ENCODE measurements at places on chromosomes 16 and 17.

GRCh38 chr17:59289981-59290301 is 41.5 kb upstream of the YPEL2 start:
- no peak for DNase-seq

GRCh38 chr17:40515011-40515410 is 13.6 kb upstream of the TNS4 start:
- no peak for DNase-seq

DNA sequence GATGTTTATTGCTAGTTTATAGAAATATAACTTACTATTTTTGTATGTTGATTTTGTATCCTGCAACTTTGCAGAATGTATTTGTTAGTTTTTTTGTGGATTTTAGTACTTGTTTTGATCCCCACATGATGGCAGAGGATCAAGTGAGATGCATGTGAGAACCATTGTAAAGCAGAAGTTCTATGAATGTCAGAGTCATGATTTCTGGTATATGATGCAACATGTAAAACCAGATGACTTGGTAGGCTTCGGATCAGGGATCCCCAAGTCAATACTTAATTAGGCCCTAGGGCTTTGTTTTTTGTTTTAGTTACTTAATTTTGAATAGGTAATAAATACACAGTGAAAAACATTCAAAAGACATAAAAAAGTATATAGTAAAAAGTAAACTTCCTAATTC is 45.8 kb downstream of the ESRP2 start:
- DNase-seq = no peak

DNA sequence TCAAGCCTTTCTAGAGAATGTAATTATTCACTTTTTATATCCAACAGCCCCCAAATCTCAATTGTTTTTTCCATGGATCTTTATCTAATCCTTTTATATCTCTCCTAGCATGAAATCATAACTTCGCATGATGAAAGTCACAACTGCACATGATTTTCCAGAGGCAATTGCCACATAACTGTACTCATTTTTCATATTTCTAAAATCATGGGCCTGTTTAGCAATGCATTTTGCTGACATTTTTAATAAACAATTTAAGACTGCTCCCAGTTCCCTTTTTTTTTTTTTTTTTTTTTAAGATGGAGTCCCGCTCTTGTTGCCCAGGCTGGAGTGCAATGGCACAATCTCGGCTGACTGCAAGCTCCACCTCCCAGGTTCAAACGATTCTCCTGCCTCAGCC is 83.5 kb downstream of the VMP1 start:
- no peak for DNase-seq

- DNase-seq = no peak
These were observed 13.8 kb upstream of the WFIKKN1 start for GRCh38 chr16:616733-617586.

DNA sequence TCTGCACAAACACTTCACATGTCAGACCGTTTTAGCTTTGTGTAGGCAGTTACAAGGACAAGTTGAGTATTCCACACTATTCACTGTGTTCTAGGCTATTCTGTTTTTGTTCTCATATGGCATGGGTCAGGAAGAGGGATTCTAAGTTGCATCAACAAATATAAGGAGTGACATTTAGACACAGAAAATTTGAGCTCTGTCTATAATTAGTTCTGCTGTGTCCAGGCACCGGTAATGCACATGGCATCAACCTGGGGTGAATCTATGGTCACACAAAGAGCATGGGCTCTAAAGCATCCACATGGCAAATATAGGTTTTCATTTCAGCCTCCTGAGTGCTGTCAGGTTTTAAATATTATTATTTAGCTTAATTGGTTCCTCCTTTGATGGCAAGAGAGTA is 130.4 kb upstream of the PMFBP1 start:
- no peak for DNase-seq

DNA sequence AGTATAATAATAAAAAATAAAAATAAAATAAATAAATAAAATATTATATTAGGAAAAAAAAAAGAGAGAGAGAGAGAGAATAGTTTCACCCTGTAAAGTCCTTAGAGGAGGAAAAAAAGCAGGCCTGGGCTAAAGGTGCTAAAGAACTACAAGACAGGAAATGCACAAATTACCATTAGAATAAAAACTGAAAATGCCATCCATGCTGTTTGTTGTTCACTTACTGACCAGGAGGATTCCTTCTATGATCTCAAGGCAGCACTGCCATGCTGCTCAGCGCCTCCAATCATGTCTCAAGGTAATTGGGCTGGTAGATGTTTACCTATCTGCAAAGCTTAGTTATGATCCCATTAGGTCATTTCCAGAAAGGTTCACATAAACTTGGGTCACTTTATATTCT is 201.2 kb downstream of the GRIN2A start:
- no peak for DNase-seq

- no peak for DNase-seq
These were observed at the start of gene PPL for GRCh38 chr16:4936991-4937781. PPL (minus strand) TSS chr16:4937148; CDS start chr16:4937045, 103 bp downstream.

- no peak for DNase-seq
These were observed 43.5 kb downstream of the SCPEP1 start for GRCh38 chr17:57021226-57021940.

DNA sequence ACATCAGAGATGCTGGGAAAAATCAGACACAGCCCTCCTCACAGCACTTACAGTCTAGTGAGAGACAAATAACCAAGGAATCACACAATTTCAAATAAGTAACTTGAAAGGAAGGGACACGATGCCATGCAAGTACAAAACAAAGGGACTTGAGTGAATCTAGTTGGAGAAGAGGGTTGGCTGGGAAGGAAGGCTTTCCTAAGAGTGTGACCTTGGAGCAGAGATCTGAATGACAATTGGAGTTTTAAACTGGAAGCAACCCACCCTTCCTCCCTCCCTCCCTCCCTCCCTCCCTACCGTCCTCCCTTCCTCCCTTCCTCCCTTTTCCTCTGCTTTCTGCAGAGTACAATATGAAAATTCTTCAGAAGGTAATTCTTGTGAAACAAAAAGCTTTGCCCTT is 31.1 kb downstream of the ADAMTS18 start:
- no peak for DNase-seq

GRCh38 chr17:76130473-76130872 is 10.6 kb downstream of the FOXJ1 start:
- DNase-seq = no peak

DNA sequence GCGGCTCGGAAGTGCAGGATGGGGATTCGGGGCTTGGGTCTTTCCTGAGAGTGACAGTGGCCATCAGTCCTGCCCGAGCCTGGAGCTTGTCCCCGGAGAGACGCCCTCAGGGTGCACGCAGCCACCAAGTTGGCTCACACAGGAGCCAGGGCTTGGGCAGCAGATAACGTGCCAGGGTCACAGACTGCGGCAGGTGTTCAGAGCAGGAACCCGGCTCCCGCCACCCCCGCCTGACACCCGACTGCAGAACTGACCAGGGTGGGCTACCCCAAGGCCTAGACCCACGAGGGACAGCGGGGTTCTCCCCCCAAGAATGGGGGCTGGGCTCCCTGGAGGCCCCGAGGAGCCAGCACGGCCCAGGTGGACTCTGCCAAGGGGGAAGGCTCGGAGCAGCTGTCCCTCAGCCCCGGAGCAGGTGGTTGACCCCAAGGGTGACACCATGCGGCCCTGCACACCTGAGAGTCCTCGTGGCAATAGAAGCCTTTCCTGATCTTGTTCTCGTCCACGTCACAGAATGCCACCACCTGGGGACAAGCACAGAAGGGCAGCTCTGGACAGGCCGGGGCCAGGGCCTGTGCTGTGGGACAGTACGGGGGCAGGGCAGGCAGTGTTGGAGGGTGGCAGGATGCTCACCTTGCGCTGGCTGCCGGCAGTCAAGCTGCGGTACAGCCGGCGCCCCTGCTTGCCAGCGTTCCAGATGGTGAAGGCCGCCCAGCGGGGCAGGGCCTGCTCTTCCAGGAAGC is 117.1 kb upstream of the ZNF750 start:
- no peak for DNase-seq

DNA sequence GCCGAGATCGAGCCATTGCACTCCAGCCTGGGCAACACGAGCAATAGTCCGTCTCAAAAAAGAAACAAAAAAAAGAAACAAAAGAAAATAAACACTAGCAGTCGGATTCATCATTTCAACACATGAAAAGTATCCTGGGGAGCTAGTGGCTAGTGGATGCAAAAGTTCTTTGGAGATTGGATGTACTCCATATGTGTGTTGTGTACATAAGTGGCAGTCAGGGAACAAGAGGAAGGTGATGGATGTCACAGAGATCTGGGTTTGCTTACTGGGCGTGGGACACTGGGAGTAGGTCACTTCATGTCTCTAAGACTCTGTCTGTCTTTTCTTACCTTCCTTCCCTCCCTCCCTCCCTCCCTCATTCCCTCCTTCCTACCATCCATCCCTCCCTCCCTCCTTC is 35.4 kb downstream of the MRC2 start:
- DNase-seq = no peak

- DNase-seq = no peak
These were observed 6.9 kb downstream of the HNF1B start for GRCh38 chr17:37737971-37738370.

GRCh38 chr16:22250522-22250921 is 44.4 kb downstream of the EEF2K start:
- no peak for DNase-seq

DNA sequence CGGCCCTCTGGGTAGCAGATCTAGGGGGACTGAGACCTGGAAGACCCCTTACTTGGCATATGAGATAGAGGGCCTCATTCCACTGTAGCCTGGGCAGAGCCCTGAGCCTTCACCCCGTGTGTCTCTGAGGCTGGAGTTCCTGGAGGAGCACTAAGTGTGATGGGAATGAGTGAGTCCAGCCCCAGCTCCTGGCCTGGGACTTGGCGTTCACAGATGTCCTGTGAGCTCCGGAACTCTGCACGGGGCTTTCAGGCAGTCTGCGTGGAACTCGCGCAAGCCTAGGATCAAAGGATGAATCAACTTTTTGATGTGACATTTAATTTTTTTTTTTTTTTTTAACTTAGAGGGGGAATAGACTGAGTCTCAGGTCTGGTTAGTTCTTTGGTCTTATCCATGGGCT is 1.8 kb downstream of the NKD1 start:
- DNase-seq = no peak

DNA sequence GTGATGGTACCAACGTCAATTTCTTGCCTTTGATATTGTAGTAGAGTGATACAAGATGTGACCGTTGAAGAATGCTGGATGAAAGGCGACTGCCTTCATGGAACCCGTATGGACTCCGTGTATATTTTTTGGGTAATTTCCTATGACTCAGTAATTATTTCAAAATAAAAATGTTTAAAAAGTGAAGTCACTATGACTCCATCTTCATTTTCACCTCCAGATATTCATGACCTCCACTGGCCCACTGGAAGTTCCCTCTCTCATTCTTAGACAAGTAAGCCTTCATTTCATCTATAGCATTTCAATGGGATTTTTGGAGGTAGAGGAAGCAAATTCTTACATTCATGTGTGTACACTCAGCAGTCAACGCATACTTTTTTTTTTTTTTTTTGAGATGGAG is 111.8 kb upstream of the NUDT7 start:
- DNase-seq = no peak

DNA sequence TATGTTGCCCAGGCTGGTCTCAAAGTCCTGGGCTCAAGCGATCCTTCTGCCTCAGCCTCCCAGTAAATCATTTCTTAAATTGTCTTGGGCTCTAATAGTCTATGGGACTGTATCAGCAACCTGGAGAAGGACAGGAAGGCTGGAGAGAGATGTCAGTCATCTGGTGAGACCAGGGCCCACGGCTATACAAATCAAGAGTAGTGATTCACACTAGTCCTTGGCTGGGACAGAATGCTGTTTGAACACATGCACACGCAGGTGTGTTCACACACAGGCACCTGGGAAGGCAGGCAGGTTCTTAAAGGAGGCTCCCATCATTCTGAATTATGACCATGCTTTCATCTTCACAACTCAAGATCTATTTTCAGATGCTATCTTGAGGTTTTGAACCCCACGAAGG is 14.1 kb downstream of the NQO1 start:
- no peak for DNase-seq

- DNase-seq = no peak
These were observed 127.0 kb downstream of the XYLT1 start for GRCh38 chr16:17343728-17344127.

DNA sequence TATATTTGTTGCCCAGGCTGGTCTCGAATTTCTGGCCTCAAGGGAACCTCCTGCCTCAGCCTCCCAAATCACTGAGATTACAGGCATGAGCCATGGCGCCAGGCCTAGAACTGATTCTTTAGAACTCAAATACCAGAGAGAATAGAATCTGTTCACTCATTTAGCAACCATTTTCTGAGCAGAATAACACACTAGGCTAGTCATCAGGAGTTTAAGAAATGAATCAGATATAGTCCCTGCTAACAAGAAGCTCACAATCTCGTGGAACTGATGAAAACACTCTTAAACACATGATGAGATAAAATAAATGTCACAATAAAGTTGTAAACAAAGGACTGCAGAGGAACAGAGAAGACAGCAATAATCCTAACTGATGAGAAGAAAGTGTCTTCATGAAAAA is 55.8 kb upstream of the ADCY9 start:
- DNase-seq = no peak

DNA sequence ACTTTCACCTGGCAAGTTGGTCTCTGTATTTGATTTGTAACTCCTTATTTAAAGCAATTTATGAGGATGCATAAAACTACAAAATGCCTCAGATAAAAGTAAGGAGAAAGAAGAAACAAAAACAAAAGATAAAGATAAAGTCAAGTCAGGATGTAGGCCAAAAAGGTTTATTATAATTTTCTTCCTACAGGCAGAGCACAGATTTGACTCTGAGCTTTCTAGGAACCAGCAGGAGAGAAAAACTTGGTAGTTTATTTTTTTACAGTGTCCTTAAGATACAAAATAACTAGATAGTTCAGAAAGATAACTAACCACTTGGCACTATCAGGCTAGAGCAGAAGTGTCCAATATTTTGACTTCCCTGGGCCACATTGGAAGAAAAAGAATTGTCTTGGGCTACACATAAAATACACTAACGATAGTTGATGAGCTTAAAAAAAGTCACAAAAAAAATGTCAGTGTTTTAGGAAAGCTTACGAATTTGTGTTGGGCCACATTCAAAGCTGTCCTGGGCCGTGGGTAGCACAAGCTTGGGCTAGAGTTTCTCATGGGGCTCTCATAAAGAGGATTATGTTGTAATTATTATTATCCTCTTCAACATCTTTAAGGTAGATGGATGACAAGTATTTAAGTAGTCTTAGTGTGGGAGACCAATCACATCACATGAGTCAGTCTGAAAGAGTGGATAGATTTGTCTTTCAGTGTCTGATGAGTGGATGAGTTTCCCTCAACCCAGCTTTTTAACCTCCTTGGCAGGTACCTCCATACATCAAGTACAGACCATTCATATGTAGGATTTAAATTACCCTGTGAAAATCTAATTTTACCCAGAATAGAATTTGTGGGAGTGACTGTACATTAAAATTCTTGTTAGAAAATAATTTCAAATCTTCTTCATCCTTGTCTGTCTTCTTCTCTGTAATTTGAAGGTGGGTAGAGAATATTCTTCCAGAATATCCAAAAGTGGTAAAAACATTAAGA is 17.0 kb downstream of the PAFAH1B1 start:
- no peak for DNase-seq

- no peak for DNase-seq
These were observed 28.7 kb upstream of the MYOCD start for GRCh38 chr17:12637015-12637414.

All from activated T-cell treated with anti-CD3 and anti-CD28 coated beads, Interleukin-2, amount 50 U/mL, for 1 hour (primary cell).